Peyer's patch (tissue), 4 donors: ENCODE measurements at places on chromosomes 1 and 21.

DNA sequence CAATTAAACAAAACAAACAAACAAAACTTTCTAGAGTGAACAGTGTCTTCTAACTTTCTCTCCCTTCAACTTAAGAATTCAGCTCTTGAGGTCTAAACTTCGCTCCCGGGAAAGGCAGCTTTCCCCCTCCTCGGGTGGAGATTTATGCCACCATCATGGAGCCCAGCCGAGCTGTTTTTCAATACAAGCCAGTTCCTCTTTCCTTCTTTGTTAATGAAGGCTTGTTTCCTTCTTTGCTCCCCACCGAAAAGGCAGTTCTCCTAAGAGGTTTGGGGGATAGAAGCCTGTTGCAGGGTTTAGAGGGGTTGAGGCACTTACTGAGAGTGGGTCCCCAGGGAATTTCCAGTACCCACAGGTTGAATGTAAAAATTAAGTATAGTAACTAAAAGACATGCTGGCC lies 26.5 kb downstream of the OLIG1 start:
- DNase-seq = no peak

GRCh38 chr1:25034736-25035522 lies 104.9 kb upstream of the RUNX3 start:
- no peak for DNase-seq

DNA sequence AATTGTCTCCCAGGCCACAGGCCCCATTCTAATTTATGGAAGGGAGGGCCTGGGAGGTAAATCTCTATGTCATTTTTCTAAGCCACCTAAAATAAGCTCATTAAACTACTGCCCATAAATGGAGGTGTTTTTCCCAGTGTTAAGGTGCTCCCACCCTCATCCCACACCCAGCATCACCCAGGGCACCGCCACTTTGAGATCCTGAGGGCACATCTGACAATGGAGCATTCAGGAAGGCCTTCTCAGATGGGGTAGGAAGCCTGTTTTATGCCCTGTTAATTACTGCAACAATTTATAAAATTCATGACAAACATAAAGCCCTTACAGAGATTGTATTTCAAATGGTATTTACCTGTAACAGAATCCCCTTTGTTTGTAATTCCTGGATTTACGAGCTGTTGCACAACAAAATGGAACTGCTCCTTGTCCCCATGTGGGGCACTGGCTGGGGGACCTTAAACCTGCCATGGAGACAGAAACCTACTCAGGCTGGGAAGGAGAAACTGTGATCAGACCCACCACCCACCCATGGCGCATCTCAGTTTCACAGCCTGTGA lies 319.5 kb upstream of the USP24 start:
- no peak for DNase-seq

- no peak for DNase-seq
Observed at GRCh38 chr21:22743085-22743484, 1744.9 kb downstream of the NCAM2 start.

DNA sequence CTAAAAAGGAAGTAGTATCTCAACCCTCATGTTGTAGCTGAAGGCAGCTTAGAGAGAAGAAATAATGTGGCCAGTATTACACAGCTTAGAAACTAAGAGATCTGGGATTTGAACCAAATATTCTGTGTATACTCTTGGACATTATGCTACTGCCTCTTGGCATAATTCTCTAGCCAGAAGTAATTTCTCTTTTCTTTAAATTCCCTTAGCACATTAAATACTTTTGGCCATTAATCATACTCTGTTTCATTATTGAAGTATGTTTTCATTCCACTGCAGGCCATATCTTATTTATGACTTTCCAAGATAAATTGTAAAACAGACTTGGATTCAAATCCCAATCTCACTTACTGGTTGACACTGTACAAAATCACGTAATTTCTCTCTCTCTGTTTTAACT lies 181.3 kb upstream of the SPAG17 start:
- no peak for DNase-seq
